ENCODE measurements at places on chromosomes 12 and 14. TPM values are rescaled to one million over a fixed set of nuclear protein-coding genes. Genes with fewer than 3 reads are reported as not detected.
A peak's percentile ranks its signal among the peaks of the same experiment; 100 is the strongest.

GRCh38 chr14:50773632-50774541, 57.1 kb downstream of the NIN start:
- no peak overlapping the region for H3K4me3 ChIP-seq
- H3K4me1 ChIP-seq: peaks cover 9% of the 10 kb centered on the region
- no peak overlapping the region for H3K27ac ChIP-seq
- H3K36me3 ChIP-seq: peaks cover 11% of the 10 kb centered on the region
- DNase-seq: no peak

GRCh38 chr12:108693751-108694150, 37.6 kb downstream of the CORO1C start:
- H3K27ac ChIP-seq: peak overlapping the region; percentile 88
- H3K36me3 ChIP-seq: no peaks in the 10 kb centered on the region
- DNase-seq: no peak
- no peaks in the 10 kb centered on the region for H3K27me3 ChIP-seq
- no peak overlapping the region for H3K4me3 ChIP-seq

GRCh38 chr14:69624136-69624535, 12.7 kb downstream of the SUSD6 start:
- no peaks in the 10 kb centered on the region for H3K36me3 ChIP-seq
- H3K27me3 ChIP-seq: no peaks in the 10 kb centered on the region
- H3K27ac ChIP-seq: peak overlapping the region; percentile 94
- no peak overlapping the region for H3K4me3 ChIP-seq
- no peak for DNase-seq

- peaks cover 6% of the 10 kb centered on the region for H3K36me3 ChIP-seq
- peaks cover 53% of the 10 kb centered on the region for H3K4me1 ChIP-seq
- H3K4me3 ChIP-seq: peak overlapping the region; percentile 69
- no peak for DNase-seq
Measured at GRCh38 chr12:51972422-51972812, 20.9 kb downstream of the ACVR1B start.

- no peak for DNase-seq
- H3K27me3 ChIP-seq: no peaks in the 10 kb centered on the region
- no peaks in the 10 kb centered on the region for H3K4me1 ChIP-seq
Measured at GRCh38 chr12:56374726-56375597, 12.3 kb upstream of the APOF start.

GRCh38 chr12:46965137-46965536, 114.3 kb upstream of the PCED1B start:
- H3K4me3 ChIP-seq: no peak overlapping the region
- no peak overlapping the region for H3K27ac ChIP-seq
- no peak for DNase-seq
- peaks cover 1% of the 10 kb centered on the region for H3K36me3 ChIP-seq

- H3K27ac ChIP-seq: no peak overlapping the region
- H3K4me3 ChIP-seq: no peak overlapping the region
- no peaks in the 10 kb centered on the region for H3K27me3 ChIP-seq
- no peaks in the 10 kb centered on the region for H3K4me1 ChIP-seq
Measured at GRCh38 chr12:82458101-82458500, 99.8 kb downstream of the METTL25 start.

DNA sequence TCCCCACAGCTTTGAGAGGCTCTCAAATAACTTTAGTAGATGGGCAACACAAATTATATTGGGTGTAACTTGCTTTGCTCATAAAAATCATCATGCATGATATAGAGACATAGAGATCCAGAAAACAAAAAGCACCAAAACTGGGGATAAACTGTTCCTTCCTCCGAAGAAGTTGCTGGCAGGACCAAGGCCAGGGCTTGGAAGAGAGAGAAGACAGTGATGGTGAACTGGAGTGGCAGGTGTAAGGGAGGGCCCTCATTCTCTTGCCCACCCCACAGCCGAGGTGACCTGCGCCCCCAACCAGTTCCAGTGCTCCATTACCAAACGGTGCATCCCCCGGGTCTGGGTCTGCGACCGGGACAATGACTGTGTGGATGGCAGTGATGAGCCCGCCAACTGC, 15.4 kb upstream of the NXPH4 start:
- peaks cover 2% of the 10 kb centered on the region for H3K36me3 ChIP-seq
- H3K4me3 ChIP-seq: no peak overlapping the region
- H3K4me1 ChIP-seq: no peaks in the 10 kb centered on the region

Gene JPH4
- total RNA-seq: not detected

Gene TSPAN19
- not detected for total RNA-seq

Gene TOMM20L
- not detected for total RNA-seq
